ENCODE measurements at places on chromosomes 3 and 15.

DNA sequence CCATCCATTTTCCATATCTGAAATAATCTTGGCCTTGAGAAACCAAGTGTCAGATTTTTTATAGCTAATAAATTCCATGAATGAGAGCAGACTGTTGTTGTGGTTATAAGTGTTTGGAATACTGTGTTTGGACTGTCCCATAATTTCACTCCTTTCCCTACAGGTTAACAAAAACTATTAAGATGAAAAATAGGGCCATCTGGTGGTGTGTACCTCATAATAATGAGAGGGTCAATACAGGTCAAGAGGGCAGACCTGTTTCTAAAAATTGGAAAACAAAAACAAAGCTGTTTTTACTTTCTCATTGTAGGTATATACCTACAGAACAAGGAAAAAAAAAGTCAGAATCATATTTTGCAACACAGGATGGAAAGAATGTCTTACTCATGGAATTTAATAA, 553.8 kb upstream of the SGO1 start:
- DNase-seq = no peak

DNA sequence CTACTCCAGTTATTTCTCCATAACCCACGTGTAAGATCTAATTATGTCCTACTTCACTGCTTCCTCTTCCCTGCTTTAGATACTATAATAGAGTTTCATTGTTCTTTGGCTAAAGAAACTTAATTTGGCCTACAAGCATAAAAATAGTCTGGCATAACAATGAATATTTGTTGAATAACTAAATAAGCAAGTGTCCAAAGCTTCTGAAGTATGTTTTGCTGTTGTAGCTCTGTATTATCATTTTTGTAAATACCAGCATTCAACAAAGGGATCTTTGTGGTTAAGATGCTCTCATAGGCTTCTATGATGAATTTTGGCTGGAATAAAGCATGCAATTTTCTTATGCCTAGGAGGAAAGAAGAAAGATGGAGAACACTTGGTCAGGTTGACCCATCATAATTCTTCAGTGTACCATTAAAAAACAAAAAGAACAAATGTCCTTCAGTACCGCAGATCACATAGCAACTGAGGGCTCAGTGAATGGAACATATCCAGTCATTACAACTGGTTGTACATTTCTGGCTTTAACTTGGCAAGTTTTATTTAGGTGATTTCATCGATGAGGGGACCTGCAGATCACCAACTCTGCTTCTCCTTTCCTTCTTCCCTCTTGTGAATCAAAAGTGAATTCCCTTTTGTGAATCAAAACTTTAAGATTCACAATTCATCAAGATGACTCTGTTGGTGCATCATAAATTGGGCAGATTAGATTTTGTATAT, 465.9 kb upstream of the TGFBR2 start:
- DNase-seq = no peak

GRCh38 chr3:73214846-73215245, 153.4 kb downstream of the EBLN2 start:
- DNase-seq = no peak

- no peak for DNase-seq
These were observed 902 bp upstream of the ZCWPW2 start for GRCh38 chr3:28347374-28348264.

DNA sequence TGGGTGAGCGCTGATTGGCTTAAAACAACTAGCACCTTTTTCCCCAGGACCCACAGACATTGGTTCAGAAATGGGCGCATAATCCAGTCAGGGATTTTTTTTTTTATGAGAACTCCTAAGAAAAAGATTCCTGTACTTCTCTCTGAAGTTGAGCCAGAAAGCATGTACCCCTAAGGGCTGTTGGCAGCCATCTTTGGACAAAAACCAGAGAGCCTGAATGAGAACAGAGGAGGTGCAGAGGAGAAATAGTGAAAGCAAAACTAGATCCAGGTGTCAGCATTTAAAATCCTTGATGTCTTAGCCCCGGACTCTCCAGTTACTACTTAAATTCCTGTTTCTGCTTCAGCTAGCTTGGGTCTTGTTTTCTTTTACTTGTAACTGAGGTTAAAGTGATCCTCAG, 1.9 kb upstream of the SLC27A2 start:
- no peak for DNase-seq

- no peak for DNase-seq
These were observed 72.9 kb downstream of the CLASP2 start for GRCh38 chr3:33645060-33645647.

- no peak for DNase-seq
These were observed 366.8 kb downstream of the VGLL3 start for GRCh38 chr3:86624192-86624591.

GRCh38 chr3:10189557-10190354, 25.0 kb downstream of the IRAK2 start:
- DNase-seq = peak; percentile 98

GRCh38 chr15:57306161-57306943, 70.0 kb upstream of the CGNL1 start:
- peak; percentile 52 for DNase-seq

- DNase-seq = no peak
These were observed 11.3 kb upstream of the THRB start for GRCh38 chr3:24505691-24506550.

DNA sequence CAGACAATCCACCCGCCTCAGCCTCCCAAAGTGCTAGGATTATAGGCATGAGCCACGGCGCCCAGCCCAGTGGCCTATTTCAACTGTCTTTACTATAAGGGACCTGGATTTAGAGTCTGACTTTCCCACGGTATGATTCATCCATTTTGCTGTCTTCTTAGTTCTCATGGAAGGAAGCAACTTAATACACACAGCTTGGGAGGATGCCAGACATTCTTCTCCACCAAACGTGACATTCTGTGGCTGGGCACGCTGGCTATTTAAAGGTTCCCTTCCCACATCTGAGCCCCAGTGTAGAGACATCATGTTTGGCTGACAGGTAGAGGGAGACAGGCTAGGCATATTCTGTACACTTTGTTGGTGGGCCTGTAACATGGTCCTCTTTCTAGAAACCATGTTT, 26.2 kb downstream of the FAM43A start:
- no peak for DNase-seq

All from dorsolateral prefrontal cortex (tissue), 122 donors.